Left lung (tissue), 14 donors: ENCODE measurements at places on chromosomes 2 and 18.
A peak's percentile ranks its signal among the peaks of the same experiment; 100 is the strongest.

DNA sequence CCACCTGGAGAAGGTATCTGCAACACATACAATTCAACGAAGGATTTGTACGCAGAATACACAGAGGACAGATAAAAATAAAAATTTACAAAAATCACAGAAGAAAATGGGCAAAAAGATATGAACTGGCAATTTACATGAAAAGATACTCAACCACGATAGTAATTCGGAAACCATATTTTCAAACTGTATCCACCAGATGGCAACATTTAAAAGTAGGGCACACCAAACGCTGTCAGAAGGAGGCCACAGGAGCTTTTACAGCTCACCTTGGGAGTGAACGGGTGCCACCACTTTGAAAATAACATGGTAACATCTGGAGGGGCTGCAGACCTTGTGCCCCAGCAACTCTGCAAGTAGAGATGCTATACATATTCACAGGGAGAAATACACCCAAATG, 9.8 kb downstream of the KIF1A start:
- DNase-seq = no peak

- DNase-seq = no peak
Measured at GRCh38 chr2:41962922-41963622, 84.7 kb upstream of the PKDCC start.

DNA sequence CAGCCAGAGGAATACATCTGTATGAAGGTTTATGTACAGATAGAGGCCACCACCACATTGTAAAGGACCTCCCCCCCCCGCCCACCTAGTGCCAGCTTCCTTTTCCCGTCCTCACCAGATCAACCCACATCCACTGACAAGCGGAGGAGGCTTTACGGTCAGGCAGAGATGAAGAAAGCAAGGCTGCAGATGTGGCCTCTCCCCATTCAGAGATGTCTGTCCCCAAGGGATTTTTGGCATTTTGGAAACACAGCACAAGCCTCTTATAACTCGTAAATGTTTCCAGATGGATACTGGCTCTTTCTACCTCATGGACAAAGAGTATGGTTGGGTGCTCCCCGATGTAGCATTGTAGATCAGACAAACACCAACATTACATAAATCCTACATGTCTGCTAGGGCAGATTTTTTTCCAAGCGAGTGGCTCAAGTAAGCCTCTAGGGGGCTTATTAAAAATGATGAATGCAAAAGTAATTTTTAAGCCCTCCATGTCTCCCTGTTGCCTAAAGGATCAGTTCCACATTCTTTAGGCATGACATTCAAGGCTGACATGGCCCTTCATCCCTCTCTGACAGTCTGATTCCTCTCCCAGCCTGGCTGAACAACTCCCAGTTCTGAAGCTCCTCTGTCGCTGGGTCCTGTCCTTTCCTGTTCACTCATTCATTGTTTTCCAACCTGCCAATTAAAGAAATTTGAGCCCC, 11.7 kb downstream of the VIT start:
- DNase-seq = no peak

DNA sequence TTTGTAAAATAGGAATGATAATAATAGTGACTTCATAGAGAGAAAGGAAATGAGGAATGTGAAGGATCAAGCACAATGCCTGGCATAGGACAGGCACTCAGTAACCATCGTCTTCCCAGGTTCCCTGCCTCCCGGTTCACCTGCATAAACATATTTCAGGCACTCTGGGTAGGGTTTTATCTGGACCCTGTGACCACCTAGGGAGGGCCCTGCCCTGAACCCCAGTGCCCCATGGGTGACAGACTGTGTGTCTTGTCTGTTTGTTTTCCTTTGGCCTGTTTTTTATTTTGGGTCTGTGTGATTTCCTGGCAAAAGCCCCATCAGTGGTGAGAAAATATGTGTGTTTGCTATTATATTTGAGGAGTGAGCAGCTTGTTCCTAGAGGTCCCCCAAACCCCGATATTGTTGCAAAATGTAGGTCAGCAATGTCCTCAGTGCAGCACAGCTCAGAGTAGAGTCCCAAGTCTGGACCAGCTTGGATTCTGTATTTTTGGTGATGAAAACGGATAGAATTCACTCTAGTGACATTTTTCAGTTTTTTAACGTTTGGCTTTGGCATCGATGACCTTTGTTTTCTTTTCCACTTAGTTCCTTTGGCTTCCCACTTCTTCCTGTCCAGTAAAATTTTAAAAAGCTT, 9.6 kb upstream of the NT5C1B start:
- no peak for DNase-seq

GRCh38 chr2:95352310-95353054, 50.0 kb upstream of the FAHD2A start:
- no peak for DNase-seq

- DNase-seq = no peak
Measured at GRCh38 chr2:18671363-18671762, 82.0 kb upstream of the NT5C1B start.

DNA sequence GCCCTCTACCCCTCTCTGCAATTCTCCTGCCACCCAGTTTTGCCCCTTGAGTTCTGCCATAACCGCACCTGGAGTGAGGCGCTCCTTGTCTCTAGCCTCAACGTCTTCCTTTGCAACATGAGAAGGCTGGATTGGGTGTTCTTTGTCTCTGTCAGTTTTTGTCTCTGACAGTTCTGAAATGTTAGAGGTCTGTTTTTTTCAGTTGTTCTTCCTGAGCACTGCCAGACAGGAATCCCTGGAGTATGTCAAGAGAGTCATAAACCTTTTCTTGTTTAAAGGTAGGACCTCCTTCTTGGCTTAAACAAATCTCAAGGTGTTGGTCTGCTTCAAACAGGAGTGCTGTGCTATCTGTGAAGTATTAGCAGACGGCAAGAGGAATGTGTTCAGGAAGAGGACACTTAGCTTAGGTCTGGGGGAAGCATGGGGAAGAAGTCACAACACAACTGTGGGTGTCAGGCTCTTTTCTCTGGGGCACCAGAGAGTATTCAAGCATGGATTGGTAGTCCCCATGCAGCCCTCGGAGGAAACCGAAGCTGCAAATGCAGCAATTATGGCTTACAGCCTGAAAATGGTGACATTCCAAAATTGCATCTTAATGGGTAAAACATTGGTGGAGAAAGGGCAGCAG, 32.3 kb downstream of the AFF3 start:
- no peak for DNase-seq

- DNase-seq = peak; percentile 86
Measured at GRCh38 chr2:215269397-215270117, 42.3 kb upstream of the ATIC start.

GRCh38 chr2:69180227-69180626, 167.2 kb downstream of the ANTXR1 start:
- no peak for DNase-seq

DNA sequence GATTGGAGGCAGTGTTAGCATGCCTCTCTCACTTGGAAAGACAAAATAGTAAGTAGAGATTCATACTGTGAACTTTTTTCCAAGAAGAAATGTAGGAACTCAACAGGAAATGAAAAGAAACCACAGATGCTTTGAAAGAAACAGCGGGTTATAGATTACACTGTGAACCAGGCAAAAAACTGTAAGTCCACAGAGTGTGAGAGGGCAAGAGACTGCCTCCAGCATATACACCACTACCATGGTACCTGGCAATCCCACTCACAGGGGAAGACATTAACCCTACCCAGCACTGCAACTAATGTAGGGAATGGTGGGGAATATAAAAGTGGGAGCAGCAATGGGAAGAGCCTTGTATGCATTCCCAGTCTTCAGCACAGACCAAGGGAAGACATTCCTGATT, 150.6 kb upstream of the GALNT5 start:
- DNase-seq = no peak

GRCh38 chr2:174577967-174578589, 19.5 kb downstream of the WIPF1 start:
- no peak for DNase-seq
